ENCODE measurements at places on chromosomes 2 and 18.

DNA sequence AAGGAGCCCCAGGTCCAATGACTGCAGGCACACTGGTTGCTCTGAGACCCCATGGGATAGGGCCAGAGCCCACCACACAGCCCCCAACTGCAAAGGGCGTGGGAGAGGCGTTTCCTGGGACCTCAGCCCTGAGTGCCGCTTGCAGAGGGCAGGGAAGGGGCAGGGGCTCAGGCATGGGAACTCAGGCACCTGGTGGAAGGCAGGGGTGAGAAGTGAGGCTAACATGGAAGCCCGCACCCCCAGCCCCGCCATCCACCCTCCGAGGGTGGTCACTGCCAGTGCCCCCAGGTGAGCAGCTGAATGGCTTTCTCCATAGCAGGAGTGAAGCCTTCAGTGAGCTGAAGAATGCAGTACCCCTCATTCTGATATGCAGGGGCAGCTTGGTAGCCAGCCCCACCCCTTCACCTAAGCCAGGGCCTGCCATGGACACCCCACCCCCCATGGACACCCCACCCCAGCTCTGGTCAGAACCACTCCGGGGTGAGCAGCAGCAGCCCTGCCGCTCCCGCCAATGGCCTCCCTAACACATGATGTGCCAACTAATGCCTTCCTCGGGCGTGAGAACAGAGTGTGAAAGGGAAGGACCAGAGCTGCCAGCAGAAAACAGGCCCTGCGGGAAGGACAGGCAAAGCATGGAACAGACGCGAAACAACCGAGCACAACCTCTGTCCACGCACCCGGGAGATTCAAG is 6.6 kb downstream of the KIF1A start:
- no peak for DNase-seq

GRCh38 chr2:20203072-20203471 is 21.9 kb downstream of the SDC1 start:
- DNase-seq: no peak

DNA sequence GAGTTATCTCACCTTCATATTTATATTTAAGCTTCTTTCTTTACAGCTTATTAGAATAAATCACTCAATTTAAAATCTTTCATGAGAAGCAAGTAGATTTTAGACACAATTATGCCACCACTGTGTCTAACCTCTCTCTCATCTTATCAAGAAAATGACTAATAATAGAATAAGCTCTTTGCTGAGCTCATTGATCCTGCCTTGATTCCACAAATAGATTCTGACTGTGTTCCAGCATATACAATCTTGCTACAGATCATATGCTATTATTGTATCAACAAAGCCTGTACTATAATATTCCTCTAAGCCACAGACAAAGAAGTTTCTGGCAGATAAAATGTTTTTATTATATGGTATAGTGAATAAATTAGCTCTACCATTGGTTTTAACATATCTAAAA is 168.7 kb upstream of the GULP1 start:
- DNase-seq: no peak

- no peak for DNase-seq
Observed at GRCh38 chr2:196823750-196824522, 14.8 kb upstream of the C2orf66 start.

GRCh38 chr2:203711399-203711798 is 5.0 kb downstream of the CD28 start:
- DNase-seq: no peak

GRCh38 chr2:127379712-127380355 is 7.9 kb downstream of the MAP3K2 start:
- DNase-seq: no peak

- no peak for DNase-seq
Observed at GRCh38 chr18:80154293-80154692, 45.2 kb downstream of the ADNP2 start.

GRCh38 chr2:230591850-230592249 is 120.8 kb upstream of the CAB39 start:
- DNase-seq: no peak

GRCh38 chr2:202148515-202149154 is 75.6 kb downstream of the KIAA2012 start:
- DNase-seq: no peak

DNA sequence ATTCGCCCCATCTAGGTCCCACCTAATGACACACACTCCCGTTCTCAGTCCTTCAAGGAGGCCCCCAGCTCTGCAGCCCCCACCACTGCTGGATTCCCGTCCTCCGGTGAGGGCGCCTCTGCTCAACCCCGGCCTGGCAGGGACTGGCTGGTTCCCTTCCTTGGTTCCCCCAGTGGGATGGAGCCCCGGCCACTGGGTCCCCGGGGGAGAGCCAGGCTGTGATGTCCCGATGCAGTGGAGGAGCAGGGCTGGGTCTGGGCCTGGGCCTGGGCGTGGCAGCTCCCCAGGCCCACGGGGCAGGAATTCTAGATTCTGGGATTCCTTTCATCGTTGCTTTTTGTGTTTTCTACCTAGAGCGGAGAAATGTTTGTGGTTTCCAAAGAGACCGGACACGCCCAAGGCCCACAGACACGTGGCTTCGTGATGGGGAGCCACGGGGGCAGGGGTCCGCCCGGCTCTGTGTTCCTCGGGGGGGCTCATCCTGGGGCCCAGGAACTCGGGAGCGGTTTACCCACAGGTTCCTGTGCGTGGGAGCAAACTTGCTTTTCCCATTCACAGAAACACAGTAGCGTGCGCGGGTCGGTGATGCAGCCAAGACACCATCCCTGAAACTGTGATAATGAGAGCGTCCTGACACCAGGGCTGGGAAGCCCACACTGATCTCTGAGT is 67.0 kb downstream of the SLC66A2 start:
- no peak for DNase-seq

DNA sequence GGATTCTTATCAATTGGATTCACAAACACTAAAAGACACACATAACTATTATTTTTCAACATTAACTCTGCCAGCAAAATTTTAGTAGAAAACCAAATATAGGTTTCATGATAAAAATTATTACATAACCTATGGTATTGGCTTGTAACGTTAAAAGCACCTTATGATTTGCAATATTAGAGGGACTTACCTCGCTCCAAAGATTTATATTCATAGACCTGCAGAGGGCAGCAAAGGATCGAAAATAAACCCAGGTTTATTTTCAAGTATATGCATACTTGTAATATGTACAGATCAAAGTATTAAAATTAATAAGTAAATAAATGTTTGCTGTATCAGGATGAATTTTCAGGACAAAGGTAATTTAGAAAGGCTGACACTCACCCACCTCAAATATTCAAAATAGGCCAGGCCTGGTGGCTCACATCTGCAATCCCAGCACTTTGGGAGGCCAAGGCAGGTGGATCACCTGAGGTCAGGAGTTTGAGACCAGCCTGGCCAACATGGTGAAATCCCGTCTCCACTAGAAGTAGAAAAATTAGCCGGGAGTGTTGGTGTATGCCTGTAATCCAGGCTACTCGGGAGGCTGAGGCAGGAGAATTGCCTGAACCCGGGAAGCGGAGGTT is 45.3 kb downstream of the LRPPRC start:
- DNase-seq: no peak

DNA sequence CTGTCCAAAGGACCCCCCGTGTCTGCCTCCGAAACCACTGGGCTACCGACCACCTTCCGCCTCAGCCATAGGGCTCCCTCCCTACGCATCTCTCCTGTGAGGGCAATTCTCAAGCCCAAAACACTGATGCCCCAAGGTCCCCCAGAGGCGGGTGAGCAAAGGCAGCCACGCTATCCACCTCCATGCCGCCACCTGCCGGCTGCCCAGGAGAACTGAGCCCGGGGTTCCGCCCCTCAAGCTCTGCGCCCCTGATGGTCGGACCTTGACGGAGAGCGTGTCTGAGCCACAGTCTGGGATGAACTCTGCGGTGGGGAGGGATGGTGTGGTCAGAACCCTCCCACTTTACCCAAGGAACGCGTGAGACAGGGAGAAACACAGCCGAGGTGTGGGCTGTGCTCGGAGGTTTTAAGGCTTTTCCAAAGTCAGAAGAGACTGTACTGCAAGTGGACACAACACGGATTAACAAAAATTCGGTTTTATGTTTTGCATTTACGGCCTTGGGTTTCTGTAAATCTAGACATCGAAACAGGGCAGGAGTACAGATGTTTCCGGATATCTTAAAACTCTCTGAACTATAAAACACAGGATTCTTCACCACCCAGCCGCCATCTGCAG is 114.1 kb downstream of the ZNF516 start:
- DNase-seq: no peak

GRCh38 chr2:8364668-8365067 is 317.2 kb upstream of the ID2 start:
- no peak for DNase-seq

- DNase-seq: no peak
Observed at GRCh38 chr18:32383050-32383819, 87.4 kb downstream of the GAREM1 start.

- no peak for DNase-seq
Observed at GRCh38 chr2:208092093-208092832, 32.1 kb downstream of the CRYGD start.

- DNase-seq: no peak
Observed at GRCh38 chr2:178496049-178496448, 15.8 kb downstream of the PLEKHA3 start.

GRCh38 chr2:171157109-171157500 is 3.6 kb downstream of the TLK1 start:
- DNase-seq: no peak

DNA sequence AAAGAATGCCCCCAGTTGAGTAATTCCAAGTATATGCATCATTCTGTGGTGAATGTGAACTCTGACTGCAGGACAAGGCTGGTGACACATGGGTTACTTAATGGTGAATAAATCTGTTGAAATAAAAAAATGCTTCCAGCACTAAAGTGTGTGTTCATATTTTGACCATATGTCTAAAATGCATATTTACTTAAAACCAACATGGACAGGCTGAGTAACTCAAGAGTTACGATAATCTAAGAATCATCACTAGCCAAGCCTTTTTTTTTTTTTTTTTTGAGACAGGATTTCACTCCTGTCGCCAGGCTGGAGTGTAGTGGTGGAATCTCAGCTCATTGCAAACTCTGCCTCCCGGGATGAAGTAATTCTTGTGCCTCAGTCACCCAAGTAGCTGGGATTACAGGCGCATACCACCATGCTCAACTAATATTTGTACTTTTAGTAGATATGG is 47.1 kb upstream of the CCBE1 start:
- no peak for DNase-seq

DNA sequence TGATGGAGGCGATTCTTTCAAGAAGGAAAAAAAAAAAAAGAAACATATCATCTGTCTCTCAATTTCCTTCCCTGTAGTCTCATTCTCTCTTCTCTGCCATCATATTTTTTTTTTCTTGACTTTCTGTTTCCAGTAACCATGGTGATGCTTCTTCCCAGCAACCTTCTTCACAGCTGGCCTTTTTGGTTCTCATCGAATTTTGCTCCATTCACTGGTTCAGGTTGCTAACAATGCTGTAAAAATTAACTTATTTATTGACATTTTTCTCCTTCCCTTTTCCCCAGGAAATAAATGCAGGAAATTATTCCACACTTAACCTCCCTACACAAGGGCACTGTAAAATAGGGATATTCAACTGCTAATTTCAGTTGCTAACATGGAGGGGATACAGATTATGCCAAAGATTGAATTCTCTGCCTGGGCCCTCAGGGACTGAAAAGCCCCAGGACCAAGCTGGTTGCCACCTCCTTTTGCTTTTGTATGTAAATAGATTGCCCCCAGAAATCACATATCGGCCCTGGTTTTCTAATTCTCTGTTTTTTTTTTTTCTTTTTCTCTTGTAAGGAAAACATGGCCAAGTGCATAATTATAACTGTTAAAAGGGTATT is 154.7 kb downstream of the MAP2 start:
- DNase-seq: no peak

DNA sequence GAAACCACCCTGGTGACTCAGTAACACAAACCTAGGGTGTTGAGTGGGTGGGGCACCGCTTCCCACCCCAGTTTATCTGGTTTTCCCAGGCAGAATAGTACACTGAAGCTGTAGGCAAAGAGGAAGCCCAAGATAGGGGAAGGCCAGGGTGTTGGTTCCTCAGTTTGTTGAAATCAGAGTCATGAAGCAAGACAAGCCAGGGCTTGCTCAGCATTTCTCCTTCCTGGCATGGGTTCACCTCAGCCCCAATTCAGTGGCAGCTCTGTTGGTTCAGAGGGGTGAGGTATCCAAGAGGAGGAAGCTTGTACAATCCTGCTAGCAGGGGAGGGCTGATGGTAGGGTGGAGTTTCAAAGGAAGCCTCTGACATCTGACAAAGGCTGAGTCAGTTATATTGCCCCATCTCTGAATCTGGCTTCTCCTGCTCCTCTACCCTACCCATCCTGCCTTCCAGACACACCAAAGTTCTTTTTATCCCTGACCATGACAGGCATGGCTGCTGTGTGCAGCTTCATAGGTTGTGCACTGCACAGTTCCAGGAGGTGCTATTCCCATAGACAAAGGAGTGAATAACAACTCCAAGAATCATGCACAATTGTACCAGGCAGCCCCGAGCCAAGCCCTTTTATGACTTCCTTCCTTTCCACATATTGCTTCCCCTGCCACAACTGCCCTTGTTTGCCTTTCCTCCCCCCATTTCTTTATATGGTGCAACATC is 24.9 kb upstream of the RAB10 start:
- peak; percentile 81 for DNase-seq

- no peak for DNase-seq
Observed at GRCh38 chr2:120204022-120204405, 19.2 kb downstream of the TMEM185B start.

DNA sequence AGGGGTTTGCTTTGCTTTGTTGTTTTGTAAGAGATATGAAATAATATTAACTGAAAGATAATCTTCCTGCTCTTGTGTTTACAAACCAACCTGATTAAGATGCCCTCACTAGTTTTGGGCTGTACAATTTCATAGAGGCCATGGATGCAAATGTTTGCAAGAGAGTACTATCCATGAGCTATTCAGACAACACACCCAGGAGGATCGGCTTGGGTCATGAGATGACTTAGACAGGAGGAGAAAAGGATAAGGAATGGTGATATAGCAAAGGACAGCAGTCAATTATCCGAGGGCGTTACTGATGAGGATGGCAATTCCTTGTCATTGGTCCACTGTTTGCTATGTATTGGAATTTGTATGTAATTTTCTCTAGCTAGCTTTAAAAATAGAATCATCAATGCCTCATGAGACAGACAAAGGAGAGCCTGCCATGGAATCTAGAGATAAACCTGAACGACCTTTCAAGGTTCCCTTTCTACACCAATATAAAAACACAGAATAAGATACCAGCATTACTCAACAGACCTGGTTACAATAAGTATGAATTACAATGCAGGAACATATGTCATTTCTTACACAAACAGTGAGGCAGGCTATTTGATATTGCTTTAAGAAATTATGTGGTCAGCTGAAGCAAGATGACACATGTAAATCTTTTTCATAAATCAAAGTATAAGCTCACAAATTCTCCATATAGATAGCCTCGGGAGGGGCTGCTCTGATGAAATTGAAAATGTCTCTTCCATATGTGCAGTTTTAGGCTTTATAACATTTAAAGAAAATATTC is 54.4 kb upstream of the SOS1 start:
- DNase-seq: no peak

- no peak for DNase-seq
Observed at GRCh38 chr2:47028171-47028570, 112.6 kb upstream of the MCFD2 start.

- no peak for DNase-seq
Observed at GRCh38 chr18:72675394-72675793, 131.3 kb upstream of the CBLN2 start.
